ENCODE measurements at places on chromosomes 3 and 15.
A peak's percentile ranks its signal among the peaks of the same experiment; 100 is the strongest.

GRCh38 chr3:125634336-125634950 lies 39.1 kb upstream of the OSBPL11 start:
- no peak for DNase-seq

DNA sequence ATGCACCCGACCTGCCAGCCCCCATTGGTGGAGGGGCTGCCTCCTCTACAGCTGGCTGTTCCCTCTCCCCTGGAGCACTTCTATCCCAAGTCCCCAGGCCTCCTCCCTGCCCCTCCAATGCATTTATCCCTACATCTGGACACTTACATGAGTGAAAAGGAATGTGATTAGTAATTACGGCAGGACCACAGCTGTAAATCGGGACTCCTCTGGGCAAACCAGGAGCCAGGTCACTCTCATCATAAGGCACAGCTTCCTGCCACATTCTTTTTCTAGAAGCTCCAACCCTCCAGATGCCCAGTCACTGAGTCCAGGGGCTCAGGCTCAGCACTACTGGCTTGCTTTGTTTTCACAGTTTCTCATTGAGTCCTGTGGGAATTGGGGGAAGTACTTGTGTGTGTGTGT lies 54.3 kb downstream of the IL20RB start:
- DNase-seq = no peak

GRCh38 chr3:113831103-113831355 lies 7.6 kb upstream of the GRAMD1C start:
- DNase-seq = no peak

DNA sequence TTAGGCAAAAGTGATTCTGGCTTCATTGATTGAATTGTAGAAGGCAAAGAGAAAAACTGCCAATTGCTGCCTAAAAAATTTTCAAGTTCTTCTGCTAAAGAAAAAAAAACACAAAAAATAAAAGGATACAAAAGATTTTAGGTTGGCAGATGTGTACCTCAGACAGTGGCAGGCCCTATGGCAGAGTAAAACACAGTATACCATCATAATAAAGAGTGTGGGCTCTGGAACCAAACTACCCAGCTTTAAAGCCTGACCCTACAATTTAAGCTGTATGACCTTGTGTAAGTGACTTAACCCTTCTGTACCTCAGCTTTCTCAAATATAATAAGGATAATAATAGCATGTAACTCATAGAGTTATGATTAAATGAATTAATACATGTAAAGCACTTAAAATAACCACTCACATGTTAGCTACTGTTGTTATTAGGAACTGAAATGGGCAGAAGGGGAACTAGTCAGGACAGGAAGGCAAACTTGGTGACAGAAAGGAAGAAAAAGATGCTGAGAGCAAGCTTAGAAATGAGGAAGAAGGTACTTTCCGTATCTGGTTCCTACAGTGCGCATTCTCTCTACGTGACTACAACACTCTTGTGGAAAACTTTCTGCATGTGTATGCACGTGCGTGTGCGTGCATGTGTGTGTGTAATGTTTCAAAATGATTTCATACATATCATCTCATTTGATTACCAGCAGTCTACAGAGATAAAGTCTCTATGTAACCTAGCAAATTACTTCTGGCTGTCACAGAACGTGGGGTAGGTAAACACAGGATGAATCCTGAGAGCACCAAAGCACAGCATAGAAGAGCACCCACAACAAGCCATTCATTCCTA lies 13.6 kb upstream of the GATM start:
- no peak for DNase-seq

DNA sequence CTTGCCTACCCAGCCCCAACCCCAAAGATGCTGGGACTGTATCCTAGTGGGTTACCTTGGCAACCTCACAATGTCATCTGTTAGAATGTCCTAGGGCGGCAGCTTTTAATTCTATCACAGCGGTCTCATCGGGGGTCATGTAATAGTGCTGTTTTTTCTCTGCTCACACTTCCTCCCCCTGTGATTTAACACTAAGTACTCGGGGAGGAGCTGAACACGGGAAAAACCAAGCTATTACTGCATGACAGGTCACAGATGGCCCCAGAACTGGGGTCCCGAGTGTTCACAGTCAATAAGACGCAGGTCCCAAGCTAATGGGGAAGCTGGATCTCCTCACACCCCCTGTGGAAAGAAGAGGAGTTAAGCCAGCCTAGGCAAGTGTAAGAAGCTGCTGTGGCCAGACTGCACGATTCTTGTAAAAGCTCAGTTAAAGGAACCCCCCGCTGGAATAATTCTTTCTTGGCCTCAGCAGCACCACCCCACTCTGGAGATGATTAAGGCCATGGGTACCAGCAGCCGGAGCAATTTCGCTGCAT lies 2.5 kb upstream of the RFTN1 start:
- DNase-seq = no peak

GRCh38 chr15:31360843-31361763 lies 34.5 kb downstream of the KLF13 start:
- peak; percentile 82 for DNase-seq

DNA sequence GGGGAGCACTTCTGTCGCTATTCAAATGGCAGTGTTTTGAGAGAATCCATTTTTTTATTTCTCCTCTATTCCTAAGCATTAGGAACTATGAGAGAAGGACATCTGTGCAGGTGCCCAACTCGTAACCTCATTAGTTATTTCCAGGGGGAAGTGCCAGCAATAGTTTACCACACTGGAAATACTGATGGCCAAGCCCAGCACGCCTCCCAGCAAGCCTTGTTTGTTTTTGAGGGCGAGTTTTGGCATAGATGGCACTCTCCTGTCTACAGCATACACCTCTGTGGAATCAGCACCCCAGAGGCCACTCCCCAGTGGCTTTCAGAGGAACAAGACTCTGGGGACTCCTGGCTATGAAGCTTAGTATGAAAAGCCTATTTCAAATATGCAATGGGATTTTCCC lies 36.6 kb downstream of the FAN1 start:
- no peak for DNase-seq

DNA sequence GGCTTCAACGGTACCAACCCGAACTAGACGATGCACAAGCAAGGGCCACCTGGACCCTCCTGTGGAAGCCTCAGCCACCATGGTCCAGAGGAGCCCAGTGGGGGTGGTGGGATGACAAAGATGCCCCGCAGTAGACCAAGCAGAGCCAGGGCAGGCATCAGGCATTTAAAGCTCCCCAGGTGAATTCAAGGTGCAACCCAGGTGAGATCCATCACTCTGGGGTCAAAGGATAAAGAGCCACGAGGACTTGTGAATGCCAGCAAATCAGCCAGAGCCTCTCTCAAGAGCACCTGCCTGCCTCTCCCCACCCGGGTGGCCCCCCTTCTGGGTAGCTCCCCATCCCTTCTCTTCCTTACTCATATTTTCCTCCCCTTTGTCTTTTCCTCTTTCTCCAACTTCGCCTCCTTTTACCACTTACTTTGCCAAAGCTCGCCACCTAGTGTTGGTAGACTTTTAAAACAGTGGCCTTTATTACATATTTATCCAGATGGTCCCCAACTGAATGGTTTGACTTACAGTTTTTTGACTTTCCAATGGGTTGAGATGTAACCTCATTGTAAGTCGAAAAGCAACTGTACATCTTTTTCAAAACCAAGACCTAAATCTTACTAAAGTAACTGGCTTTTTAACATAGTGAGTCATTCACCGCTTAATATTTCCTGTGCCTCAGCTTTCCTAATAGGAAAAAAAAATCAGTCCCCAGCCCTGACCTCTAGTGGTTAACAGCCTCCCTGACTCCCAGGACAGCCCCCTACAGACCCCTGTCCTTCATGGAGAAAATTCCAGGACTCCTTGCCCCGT lies 18.8 kb downstream of the PLA2G4F start:
- peak; percentile 34 for DNase-seq

DNA sequence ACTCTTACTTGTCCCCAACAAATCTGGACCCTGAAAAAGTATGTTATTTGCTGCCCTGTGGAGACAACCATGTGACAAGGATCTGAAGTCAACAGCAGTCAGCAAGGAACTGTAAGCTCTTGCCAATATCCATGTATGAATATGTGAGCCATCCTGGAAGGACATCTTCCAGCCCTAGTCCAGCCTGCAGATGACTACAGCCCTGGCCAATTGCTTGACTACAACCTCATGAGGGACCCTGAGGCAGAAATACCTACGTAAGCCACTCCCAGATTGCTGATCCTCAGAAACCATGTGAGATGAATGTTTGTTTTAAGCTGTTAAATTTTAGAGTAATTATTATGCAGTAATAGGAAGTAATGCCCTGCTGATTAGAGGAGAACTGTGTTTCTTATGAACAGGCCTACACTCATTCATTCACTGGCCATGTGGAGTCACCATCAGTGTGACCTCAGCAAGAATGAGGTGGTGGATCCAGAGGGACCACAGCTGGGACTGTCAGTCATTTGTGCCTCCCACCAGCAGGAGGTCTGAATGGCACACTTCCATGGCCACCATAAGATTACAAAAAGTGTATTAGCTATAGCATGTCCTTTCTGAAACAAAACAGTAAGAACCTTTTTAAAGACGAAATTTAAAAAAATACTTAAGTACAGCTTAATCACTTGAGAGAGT lies 92.6 kb downstream of the TFDP2 start:
- no peak for DNase-seq

GRCh38 chr3:139117136-139117675 lies 72.5 kb upstream of the PRR23C start:
- no peak for DNase-seq

- no peak for DNase-seq
Measured at GRCh38 chr15:81040757-81041156, 40.0 kb downstream of the TLNRD1 start.

DNA sequence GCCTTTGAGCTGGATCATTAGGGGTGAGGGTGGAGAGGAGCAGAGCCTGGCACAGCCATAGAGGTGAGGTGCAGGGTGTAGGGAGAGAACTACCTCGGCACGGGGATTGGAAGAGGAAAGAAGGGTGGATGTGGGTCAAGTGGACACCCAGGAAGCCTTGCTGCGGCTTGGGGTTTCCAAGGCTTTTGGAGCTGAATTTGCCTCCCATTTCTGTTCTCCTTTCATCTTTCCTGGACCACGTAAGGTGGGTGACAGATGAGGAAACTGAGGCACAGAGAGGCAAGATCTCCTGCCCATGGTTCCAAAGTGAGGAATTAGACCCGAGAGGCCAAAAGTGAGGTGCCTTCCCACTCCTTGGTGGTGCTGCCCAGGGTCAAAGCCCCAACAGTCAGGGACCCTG lies 35.4 kb upstream of the SFMBT1 start:
- DNase-seq = peak; percentile 13
